ENCODE measurements at places on chromosomes 7 and 10.

- no peak for DNase-seq
Measured at GRCh38 chr7:131265227-131265626, 62.4 kb upstream of the MKLN1 start.

DNA sequence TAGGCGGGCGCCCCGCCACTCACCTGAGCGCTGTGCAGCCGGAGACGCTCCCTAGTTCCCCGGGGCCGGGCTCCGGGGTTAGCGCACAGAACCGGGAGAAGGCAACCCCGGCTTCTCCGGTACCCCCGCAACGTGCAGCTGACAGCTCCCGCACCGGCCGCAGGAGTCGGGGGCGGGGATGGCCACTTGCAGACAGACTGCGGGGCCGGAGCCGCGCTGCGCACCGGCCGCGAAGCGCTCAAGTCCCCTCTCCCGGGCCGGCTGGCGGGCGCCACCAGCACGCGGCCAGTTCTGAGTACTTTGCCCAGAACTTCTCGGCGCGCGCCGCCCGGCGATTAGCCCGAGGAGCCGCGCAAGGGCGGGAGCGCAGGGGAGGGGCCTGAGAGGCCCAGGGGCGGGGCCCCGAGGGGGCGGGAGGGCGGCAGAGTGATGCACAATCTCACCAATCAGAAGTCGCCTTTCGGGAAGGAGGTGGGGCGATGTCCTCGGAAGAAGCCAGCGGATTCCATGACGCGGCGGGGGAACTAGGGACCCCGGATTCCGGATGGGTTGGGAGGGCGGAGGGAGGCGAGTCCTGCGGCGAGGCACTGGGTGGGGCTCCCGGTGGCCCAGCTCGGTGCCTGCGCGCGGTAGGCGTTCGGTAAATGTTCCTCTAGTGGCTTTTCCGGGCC lies at the start of gene OSBPL3:
TSS of gene OSBPL3 (minus strand) at position 316 of the 671 bp plus-strand sequence. CDS start 87,706 bp downstream, outside the sequence.
- DNase-seq: peak; percentile 91

GRCh38 chr10:44300666-44301649 lies 83.9 kb downstream of the CXCL12 start:
- no peak for DNase-seq

- DNase-seq: no peak
Measured at GRCh38 chr10:58802047-58802446, 289.4 kb downstream of the BICC1 start.

DNA sequence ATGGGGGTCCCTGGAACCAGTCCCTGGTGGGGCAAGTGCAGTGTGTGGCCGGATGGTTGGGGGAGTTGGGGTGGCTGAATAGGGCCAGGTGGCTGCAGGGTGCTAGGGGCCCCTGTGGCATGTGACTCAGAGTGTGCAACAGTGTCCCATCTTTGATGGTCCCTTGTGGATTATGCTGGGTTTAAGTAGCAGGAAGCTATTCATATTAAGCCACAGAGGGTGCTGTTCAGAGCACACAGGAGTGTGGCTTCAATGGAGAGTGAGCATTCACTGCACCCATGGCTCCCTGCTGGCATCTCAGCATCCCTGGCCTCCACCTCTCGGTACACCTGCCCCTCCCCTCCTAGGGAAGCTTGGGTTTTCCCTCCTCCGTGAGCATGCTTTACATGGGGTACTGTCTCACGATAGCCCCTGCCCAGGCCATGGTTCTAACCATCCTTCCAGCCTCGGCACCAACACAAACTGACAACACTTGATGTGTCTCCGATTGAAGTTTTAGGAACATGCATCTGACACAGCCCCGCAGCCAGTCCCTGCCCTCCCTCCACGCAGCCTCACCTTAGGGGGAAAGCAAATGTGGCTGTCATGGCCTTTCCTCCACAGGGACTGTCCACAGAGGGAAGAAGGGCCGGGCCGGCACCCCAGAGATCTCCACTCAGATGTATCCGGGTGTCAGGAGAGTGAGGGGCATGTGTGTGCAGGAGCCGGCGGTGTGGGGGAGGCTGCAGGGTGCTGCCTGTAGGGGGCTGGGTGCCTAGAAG lies 30.4 kb upstream of the PPIF start:
- peak; percentile 34 for DNase-seq

GRCh38 chr10:124409696-124410095 lies 9.0 kb downstream of the OAT start:
- no peak for DNase-seq
